ENCODE measurements at places on chromosomes 4 and X.

GRCh38 chrX:106415276-106415895, 196.4 kb upstream of the RADX start:
- peak; percentile 21 for DNase-seq

GRCh38 chrX:20063716-20064351, 52.9 kb downstream of the MAP7D2 start:
- DNase-seq = no peak

- DNase-seq = no peak
Measured at GRCh38 chr4:6929339-6929811, 19.7 kb downstream of the TBC1D14 start.

DNA sequence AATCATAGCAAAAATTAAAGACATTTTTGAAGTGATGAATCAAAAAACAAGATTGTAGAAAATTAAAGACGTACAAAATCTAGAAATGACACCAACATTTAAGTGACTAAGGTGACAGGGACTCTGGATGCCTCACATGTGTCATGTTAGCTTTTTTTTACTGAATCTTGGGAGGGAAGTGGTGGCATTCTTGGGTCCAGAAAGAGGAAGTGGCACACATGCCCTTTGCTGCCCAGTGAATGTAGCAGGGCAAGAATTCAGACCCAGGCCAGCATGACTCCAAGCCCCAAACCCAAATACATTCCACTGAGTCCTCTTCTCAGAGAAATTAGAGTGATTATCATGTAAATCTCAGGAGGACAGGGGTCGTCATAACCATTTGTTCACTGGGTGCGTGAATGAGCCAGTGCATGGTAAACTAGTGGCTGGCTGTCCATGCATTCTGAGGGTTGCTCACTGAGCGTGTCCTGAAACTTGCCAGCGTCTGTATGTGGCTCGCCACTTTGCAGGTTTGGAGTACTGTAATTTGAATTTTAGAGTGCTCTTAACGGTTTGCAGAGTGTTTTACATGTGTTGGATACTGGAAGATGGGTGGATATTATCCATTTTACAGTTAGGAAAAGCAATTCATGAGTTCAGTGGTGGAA, 55.4 kb upstream of the TBC1D14 start:
- no peak for DNase-seq

DNA sequence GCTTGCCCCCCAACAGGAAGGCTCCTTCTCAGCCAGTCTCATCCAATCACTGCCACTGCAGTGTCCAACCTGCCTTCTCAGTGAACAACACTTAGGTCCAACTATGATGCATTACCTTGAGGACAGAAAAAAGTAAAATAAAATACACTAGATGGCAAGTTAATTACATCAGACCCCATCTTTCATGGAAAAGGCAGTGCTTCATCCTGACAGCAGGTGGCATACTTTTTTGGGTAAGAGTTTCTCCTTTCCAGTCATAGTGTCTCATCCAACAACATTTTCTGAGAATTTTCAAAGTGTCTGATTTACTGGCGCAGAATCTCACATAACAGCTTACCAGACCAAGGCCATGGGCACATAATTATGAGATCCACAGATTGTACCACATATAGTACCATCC, 1742.8 kb downstream of the PCDH7 start:
- DNase-seq = no peak

- no peak for DNase-seq
Measured at GRCh38 chr4:124060261-124060918, 652.1 kb downstream of the ANKRD50 start.

DNA sequence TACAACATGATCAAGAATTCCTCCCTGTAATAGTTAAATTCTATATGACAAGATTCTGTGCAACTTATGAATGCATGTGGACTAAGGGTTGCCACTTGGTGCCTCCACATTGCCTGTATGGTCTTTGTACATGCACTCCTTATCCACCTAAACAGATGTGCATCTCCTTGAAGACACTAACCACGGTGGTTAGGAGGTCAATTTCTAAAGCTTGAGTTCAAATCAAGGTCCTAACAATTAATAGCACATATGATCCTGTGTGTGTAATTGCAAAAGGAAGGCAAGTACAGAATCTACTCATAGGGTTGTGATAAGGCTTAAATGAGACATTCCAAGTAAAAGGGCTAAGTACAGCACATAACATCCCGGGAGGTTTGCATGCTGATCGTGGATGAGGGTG, 1.5 kb upstream of the IL21 start:
- DNase-seq = no peak

DNA sequence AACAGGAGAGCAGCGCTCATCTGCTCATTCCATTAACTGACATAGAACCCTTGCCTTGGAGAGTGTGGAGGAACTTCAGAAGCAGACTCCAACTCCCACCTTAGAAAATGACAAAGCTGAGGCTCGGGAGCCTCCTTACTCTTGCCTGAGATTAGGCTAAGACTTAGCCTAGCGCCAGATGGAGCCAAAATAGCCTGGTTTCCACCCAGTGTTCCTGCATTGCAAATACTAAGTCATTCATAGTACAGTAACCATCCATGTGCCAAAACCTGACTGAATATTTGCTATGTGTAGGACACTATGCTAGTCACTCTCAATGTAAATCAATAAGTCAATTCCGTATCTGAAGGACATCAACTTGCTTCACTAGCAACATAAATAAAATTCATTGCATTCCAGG, 387.4 kb upstream of the CPEB2 start:
- DNase-seq = no peak

- DNase-seq = peak; percentile 33
Measured at GRCh38 chr4:42655921-42656678, 805 bp downstream of the ATP8A1 start.

GRCh38 chr4:83356899-83357661, 22.4 kb upstream of the HPSE start:
- DNase-seq = no peak

DNA sequence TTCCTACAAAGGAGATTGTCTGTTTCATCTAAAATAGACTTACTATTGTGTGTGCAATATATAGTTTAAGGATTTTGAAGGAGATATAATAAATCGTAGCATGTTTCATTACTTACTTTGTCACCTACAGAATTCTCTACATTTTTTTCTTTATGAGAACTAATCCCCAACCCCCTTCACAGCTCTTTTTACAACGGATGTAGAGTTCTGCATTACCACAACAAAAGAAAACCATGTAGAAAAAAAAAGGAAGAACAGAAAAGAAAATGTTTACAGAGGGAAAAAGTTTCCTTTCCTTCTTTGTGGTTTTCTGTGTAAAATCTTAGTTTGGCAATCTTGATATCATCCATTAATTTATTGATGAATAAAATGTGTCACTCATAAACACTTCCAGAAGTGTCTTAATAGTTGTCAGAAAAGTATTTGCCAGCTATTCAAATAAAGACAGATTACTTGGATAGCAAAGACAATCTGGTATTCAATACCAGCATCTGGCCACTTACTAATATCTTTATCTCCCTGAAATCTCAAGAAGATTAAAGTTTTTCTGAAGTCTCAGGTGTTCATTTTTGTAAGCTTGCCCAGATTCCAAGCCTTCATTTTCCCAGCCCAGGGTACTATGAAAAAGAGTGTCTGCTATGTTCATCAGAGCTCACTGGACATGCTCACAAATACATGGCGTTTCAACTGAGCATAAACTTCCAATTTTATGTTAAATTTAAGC, 806.8 kb downstream of the PCDH19 start:
- DNase-seq = no peak

DNA sequence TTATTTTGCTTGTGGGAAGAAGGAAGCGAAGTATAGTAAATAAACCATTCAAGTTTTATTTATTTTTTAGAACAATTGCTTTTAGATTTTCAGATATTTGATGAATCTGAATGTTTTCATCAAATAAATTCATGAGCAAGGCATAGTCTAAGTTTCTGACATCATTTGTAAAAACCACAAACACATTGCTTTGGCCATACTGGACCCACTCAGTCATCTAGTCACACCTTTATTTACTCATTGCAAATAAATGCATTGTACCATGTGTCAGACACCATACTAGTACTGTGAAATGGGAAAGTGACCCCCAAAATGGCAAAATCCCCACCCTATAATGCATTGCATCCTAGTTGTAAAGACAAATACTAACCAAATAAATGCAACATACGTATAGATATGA, 449.1 kb upstream of the SMIM31 start:
- no peak for DNase-seq

- DNase-seq = no peak
Measured at GRCh38 chrX:24493740-24494581, 28.9 kb downstream of the PDK3 start.

GRCh38 chrX:123731258-123731986, 1.4 kb downstream of the THOC2 start:
- DNase-seq = peak; percentile 31

- no peak for DNase-seq
Measured at GRCh38 chr4:109319156-109319555, 16.7 kb upstream of the COL25A1 start.

GRCh38 chr4:7557456-7557855, 122.7 kb upstream of the PSAPL1 start:
- DNase-seq = no peak

GRCh38 chrX:149825424-149825823, 43.7 kb downstream of the MAGEA9 start:
- DNase-seq = no peak

DNA sequence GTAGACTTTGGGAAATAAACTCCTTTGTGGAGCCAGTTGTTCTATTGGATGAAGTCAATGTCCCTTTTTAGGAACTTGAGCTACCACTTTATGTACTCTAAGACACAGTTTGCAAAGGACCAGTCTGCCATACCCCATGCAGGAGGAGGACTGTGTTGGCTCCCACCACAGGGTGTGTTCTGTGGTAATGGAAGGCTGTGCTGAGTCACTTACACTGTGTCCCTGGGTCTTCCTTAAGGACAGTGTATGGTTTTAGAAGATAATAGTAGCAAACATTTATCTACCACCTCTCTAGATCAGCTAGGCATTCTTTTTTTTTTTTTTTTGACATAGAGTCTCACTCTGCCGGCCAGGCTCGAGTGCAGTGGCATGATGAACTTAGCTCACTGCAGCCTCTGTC, 184.0 kb upstream of the PGRMC2 start:
- DNase-seq = no peak

DNA sequence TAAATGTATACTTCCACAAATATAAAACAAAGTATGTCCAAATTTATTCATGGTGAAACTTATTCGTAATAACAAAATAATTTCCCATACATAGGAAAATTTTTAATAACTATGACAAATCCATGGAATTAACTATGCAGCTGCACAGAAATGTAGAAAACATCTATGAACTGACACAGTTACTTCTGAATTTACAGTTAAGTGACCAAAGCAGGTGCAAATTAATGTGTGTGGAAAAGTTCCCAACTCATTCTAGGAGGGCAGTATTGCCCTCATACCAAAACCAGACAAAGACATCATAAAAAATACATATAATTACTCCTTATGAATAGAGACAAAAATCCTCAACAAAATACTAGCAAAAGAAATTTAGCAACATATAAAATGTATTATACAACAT, 12.5 kb downstream of the LDOC1 start:
- DNase-seq = no peak

GRCh38 chr4:1767061-1767769, 25.9 kb upstream of the FGFR3 start:
- no peak for DNase-seq

GRCh38 chr4:141686879-141687278, 50.5 kb downstream of the IL15 start:
- DNase-seq = no peak

DNA sequence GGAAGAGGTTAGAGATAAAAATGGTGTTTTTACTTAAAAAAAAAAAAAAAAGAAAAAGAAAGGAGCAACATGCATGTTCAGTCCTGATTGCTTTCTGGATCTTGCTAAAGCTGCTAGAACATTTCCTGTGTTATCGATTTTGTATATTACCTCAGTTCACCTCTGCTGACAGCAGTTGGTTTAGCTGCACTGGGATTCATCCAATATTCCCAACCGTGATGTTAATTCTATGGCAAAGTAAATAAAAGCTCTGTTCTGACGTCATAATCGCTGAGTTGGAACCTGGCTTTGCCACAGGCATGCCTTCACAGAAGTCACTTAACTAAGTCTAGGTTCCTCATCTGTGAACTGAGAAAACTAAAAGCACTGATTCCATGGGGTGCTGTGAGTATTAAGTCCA, 90.7 kb upstream of the SORBS2 start:
- no peak for DNase-seq

DNA sequence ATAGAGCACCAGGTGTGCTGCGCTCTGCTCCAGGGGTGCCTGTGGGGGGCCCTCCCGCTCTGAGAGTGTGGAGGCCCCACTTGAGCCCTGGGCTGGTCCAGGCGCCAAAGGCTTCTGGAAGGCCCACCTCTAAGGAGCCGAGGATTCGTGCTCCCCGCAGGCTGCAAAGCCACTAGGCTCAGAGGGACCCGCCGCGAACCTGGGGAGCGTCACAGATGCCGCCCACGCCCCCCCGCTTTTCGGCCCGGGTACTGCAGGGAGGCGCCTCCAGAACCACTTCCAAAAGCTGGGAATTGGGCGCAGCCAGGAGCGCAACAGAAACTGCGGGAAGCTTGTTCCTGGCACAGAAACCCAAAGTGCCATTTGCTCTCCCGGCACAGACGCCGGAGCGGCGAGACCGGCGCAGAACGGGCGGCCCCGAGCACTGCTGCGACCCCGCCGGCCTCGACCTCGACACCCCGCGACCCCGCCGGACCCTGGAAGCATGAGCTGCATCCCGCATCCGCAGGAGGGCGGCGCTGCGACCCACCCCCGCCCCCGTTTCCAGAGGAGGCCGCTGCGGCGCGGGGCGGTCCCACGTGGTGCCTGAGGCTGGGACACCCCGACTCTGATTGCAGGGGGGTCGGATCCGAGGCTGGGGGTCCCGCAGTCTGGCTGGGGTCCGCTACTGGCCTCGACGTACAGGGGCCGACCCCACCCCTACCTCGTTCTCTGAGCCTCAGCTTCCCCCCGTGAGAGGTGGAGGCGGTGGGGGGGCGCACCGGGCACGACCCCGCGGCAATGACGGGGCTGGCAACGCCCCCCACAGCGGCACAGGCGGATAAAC, 30.8 kb downstream of the CPLX1 start:
- DNase-seq = no peak

- no peak for DNase-seq
Measured at GRCh38 chrX:122625239-122625638, 558.8 kb upstream of the GRIA3 start.

DNA sequence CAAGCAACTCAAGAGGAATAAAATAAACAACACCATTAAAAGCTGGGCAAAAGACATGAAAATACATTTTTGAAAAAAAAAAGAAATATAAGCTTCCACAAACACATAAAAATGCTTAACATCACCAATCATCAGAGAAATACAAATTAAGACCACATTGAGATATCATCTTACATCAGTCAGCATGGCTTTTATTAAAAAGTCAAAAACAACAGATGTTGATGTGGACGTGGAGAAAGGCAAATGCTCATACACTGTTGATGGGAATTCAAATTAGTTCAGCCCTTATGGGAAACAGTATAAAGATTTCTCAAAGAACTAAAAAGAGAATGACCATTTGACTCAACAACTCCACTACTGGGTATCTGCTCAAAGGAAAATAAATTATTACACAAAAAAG, 59.6 kb downstream of the STK32B start:
- no peak for DNase-seq

GRCh38 chr4:77003400-77003799, 53.8 kb downstream of the SEPTIN11 start:
- no peak for DNase-seq

GRCh38 chr4:102616636-102617035, 115.5 kb downstream of the NFKB1 start:
- DNase-seq = no peak

- no peak for DNase-seq
Measured at GRCh38 chrX:581720-582298, 48.8 kb upstream of the SHOX start.

- DNase-seq = no peak
Measured at GRCh38 chr4:80092847-80093246, 19.8 kb upstream of the ANTXR2 start.

GRCh38 chr4:172692701-172693100, 475.9 kb upstream of the GALNT7 start:
- no peak for DNase-seq
